ENCODE measurements at places on chromosomes 5 and 9. TPM values are rescaled to one million over a fixed set of nuclear protein-coding genes. Genes with fewer than 3 reads are reported as not detected.

GRCh38 chr9:110847671-110848070 is 179.1 kb downstream of the MUSK start:
- peak overlapping the region; percentile 27 for H3K4me3 ChIP-seq
- H3K4me1 ChIP-seq = peaks cover 50% of the 10 kb centered on the region
- peak overlapping the region; percentile 97 for H3K27ac ChIP-seq
- peaks cover 12% of the 10 kb centered on the region for H3K36me3 ChIP-seq
- H3K27me3 ChIP-seq = no peaks in the 10 kb centered on the region

DNA sequence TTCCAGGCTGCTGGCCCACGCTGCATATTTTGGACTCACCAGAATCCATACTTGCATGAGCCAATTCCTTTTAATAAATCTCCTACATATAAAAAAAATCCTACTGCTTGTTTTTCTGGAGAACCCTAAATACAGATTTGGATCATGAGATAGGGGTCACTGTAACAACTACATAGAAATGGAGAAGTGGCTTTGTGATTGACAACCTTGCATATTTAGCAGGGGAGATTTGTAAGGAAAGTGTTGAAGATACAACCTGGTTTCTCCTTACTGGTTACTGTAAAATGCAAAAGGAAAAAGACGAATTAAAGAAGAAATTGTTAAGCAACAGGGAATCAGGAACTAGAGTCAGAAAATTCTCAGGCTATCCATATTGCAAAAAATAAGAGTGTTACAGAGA is 74.8 kb downstream of the HABP4 start:
- H3K27ac ChIP-seq = no peak overlapping the region
- H3K27me3 ChIP-seq = no peaks in the 10 kb centered on the region
- no peak for DNase-seq
- H3K36me3 ChIP-seq = peaks cover 22% of the 10 kb centered on the region
- peaks cover 11% of the 10 kb centered on the region for H3K4me1 ChIP-seq
- H3K4me3 ChIP-seq = no peak overlapping the region

GRCh38 chr9:122144836-122145591 is 14.6 kb downstream of the NDUFA8 start:
- peaks cover 49% of the 10 kb centered on the region for H3K36me3 ChIP-seq
- no peaks in the 10 kb centered on the region for H3K4me1 ChIP-seq
- no peak overlapping the region for H3K4me3 ChIP-seq
- no peak for DNase-seq

MLLT3 gene
- total RNA-seq = 20.6 TPM

- no peaks in the 10 kb centered on the region for H3K27me3 ChIP-seq
- H3K4me3 ChIP-seq = no peak overlapping the region
- peaks cover 22% of the 10 kb centered on the region for H3K4me1 ChIP-seq
- H3K36me3 ChIP-seq = no peaks in the 10 kb centered on the region
Measured at GRCh38 chr5:61176631-61177030, 14.4 kb upstream of the SMIM15 start.

DNA sequence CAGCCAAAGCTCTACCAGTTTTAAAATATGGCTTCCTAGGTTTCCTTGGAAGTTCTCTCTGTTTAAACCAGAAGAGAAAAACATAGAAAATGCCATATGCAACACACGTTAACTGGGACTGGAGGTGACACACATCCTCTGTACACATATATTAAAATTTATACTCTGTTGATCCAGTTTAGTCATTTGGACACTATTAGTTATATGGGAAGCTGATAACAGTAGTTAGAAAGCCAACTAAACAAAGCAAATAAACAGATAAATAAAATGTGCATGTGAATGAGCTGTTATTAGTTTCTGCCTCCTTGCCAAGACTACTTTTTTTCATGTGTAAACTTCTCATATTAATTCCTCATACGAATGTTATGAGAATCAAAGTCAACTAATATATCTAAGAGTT is 1249.2 kb upstream of the CDH6 start:
- H3K27me3 ChIP-seq = peaks cover 36% of the 10 kb centered on the region
- H3K4me1 ChIP-seq = no peaks in the 10 kb centered on the region
- H3K27ac ChIP-seq = no peak overlapping the region
- H3K4me3 ChIP-seq = no peak overlapping the region
- DNase-seq = no peak

Data from osteocyte (in vitro differentiated cells).